ENCODE measurements at places on chromosomes 4 and X. TPM values are rescaled to one million over a fixed set of nuclear protein-coding genes. Genes with fewer than 3 reads are reported as not detected.

The SASH3 gene
- 254 TPM for polyA plus RNA-seq

The BEX4 gene
- 123 TPM for polyA plus RNA-seq

The KLHL13 gene
- 2.6 TPM for polyA plus RNA-seq

The DNAJB14 gene
- 83.0 TPM for polyA plus RNA-seq

The TMEM156 gene
- 16.3 TPM for polyA plus RNA-seq

The TMEM175 gene
- 28.7 TPM for polyA plus RNA-seq

The VCX3B gene
- polyA plus RNA-seq = not detected

The S100P gene
- polyA plus RNA-seq = 1.5 TPM

The PRKX gene
- 65.9 TPM for polyA plus RNA-seq

The VSIG4 gene
- not detected for polyA plus RNA-seq

The RNF150 gene
- polyA plus RNA-seq = not detected

The TLR2 gene
- 2.6 TPM for polyA plus RNA-seq

All from immature natural killer cell (primary cell).